ENCODE measurements at places on chromosomes 5 and 9.

GRCh38 chr9:124011460-124012301 lies at the start of gene LHX2:
Gene LHX2 (plus strand): TSS chr9:124011768. CDS start chr9:124012349, 581 bp downstream.
- DNase-seq: peak; percentile 38

DNA sequence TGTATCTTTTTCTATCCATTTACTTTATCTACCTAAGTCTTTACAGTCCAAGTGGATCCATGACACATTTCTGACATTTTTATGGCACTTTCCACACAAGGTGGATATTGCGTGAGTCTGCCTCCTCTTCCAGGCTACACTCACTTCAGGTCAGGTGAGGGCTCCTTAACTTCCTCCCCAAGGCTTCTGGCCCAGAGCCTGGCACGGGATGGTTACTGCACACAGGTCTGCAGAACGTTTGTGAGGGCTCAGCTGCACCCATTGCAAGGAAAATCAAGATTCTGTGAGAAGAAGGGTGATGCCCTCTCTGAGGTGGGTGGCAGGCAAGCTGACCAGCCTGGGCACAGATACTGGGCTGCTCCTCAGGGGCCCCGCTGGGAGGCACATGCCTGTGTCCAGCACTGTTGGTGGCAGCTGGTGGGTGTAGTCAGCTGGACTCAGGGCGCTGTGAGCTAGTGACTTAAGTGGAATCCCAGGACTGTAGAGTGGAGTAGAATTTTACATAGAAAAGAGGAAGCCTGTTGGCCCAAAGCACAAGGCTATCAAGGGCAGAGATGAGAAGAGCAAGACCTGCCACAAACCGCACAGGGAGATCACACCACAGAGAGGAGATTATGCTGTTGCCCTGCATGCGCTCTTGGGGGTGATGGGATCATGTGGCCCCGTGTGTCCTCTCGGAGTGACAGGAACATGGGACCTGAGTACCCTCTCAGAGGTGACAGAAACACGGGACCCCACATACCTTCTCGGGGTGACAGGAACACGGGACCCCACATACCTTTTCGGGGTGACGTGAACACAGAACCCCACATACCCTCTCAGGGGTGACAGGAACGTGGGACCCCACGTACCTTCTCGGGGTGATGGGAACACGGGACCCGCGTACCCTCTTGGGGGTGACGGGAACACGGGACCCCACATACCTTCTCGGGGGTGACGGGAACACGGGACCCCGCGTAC lies 21.3 kb downstream of the AHRR start:
- DNase-seq: peak; percentile 83

- DNase-seq: peak; percentile 60
These were observed 58.1 kb downstream of the MARCHF3 start for GRCh38 chr5:126972062-126972895.

DNA sequence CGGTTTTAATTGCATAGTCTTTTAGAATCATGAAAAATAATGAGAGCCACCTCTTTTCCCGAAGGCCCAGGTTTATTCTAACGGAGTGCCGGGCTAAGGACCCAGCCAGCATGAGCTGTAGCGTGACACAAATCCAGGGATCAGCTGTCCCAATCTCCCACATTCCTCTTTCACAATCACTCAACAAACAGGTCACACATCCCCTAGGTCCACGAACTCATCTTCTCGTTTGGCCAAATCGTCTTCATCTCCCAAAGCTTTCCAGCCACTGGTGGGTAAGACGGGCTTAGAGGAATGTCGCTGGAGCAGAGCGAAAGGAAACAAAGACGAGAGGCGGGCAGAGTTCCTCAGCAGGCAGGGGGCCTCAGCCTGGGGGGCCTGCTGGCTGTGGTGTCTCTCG lies 55.5 kb upstream of the GOLPH3 start:
- DNase-seq: no peak
